SHP77 (cell line): ENCODE measurements at places on chromosomes 7 and 10.

GRCh38 chr7:84970670-84971069 lies 216.2 kb downstream of the SEMA3D start:
- no peak for DNase-seq

GRCh38 chr10:94075506-94075905 lies 81.8 kb downstream of the PLCE1 start:
- no peak for DNase-seq

- DNase-seq, result no peak
These were observed 74.9 kb downstream of the RSU1 start for GRCh38 chr10:16742165-16742960.

- DNase-seq, result no peak
These were observed 38.8 kb downstream of the PTN start for GRCh38 chr7:137304624-137305235.

DNA sequence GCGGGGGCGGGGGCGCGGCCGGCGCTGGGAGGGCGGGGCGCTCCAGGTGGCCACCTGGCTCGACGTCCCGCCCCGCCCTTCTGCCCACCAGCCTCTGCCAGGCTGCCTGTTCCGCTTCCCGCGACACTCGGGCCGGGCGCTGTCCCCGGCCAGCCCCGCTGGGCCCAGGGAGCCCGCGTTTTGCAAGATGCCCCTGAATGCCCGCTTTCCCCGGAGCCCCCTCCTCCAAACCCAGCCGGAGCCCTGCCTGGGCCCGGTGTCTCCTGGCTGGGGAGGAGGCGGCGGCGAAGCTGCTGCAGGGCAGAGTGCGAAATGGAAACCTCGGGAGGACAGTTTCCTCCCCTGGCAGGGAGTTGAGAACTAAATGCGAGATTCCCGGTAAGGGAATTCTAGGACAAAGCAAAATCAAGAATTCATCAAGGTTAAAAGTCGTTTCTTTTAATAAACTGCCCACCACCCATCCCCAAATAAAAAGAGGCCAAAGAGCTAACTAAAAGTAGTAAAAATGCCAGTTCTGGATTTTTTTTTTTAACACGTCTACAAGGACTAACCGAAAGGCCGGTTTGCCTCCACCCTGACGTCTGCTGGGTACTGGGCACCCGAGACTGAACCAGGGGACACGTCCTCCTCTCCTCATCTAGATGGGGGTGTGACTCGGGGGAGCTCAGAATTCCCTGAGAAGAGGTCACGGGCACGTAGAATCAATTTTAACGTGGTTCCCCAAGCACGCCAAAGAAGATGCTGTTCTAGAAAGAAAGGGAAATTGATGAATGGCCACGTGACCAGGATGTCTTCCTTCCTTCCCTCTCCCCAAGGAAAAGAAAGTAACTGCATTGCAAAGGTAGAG lies 200.4 kb upstream of the NFE2L3 start:
- peak; percentile 37 for DNase-seq

DNA sequence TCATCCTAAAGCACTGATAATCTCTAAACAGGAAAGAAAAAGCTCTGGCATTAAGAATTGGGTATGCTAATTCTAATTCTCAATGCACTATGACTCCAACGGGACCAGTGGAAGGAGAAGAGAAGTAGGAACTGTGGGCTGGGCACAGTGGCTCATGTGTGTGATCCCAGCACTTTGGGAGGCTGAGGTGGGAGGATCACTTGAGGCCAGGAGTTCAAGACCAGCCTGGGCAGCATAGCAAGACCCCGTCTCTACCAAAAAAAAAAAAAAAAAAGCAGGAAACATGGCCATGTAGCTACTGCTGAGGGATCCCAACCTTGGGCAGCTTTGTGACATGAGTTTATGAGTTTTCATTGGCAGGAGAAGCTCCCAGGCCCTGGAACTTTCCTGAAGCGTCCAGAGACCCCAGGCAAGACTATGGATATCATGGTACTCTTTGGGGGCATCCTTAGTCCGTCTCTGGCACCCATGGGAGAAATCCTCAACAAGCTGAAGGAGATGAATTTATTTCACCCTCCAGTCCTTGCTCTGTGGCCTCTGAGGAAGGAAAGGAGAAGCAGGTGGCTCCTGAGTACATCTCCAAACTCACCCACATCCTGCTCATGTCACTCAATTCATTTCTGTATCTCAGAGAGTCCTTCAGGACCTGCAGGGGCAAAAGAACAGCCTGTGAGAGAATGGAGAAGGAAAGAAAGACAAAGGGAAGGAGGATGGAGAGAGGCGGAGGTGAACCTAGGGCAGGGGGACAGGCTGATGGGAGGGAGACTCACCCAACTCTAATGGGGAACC lies 99.5 kb downstream of the SPDYE5 start:
- DNase-seq, result no peak

- DNase-seq, result no peak
These were observed 177.2 kb downstream of the RNF133 start for GRCh38 chr7:122521767-122522166.

DNA sequence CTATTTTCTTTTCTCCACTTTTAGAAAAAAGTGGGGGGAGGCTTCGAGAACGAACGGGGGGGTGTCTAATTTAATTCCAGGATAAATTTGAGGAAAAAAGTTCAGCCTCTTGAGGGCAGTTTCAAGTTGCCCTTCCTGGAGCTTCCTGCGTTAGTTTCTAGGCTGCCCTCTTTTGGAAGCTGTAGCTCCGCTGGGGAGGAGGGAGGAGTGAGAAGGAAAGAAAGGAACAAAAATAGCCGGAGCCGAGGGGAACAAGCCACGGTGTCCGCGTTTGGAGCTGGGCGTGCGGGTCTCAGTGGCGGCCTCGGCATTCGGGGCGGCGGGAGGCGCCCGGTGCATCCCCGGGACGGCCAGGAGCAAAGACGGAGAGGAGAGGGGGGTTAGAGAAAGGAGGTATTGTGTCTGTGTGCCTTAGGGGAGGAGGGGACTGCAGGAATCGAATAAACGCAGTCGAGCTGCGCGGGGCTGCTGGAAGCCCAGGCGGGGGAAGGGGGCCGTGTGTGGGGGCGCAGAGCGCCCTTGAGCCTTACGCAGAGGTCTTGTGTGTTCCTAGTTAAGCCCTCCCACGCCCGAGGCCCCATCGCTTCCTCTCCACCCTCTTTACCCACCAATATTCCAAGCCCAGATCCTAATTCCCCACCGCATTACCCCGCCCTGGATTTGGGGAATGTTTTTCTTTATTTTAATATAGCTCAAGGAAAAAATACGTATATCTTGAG lies 2.0 kb upstream of the TNRC18 start:
- DNase-seq, result peak; percentile 93

- no peak for DNase-seq
These were observed 166.9 kb upstream of the BMPER start for GRCh38 chr7:33738260-33738935.

DNA sequence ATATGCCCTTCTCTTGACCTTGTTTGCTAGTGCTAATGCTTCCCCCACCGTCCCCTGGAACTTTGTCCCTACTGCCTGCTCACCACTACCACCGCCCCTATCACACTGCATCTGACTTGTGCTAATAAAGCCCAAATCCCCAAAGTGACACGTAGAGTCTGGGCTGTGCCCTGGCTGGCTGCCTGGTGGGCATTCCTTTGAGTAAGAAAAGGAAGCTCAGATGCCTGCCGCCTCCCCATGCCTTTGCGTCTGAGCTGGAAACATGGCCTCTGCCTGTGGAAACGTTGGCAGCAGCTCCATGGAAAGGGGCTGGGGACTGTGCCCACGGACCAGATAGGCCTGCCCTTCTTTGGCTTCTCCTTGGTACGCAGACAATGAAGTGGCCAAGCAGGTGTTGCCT lies 138.3 kb downstream of the CYP26A1 start:
- no peak for DNase-seq

GRCh38 chr7:6157685-6158423 lies 114.6 kb downstream of the CYTH3 start:
- DNase-seq, result no peak

DNA sequence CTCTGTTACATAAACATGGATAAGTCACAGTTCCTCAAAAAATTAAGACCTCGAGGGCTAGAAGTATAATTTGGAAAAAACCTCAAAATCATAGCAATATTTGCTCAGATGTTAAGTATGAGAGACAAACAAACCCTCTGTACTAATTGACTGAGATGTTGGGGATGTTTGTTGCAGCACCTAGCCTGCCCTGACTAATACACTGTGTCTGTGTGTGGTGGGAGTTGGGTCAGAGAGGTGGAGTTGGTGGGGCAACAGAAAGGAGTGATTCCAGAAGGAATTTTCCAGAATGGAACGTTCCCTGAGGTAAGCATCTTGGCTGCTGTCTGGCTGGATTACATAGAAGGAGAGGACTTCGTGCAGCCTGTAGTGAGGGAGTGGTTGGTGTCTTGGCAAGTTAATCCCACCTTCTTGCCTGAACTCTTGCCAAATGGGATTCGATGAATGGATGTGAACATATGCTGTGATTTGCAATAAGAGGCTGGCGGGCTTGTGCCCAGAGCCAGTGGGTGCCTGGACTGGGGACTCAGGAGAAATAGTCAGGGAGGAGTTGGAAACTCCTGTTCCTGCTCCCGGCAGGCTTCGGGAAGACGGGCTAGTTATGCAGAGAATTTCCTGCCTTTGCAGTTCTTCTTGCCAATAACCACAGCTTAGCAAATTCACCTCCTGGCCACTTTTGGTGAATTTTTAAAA lies 9.3 kb upstream of the FAM180A start:
- DNase-seq, result no peak

DNA sequence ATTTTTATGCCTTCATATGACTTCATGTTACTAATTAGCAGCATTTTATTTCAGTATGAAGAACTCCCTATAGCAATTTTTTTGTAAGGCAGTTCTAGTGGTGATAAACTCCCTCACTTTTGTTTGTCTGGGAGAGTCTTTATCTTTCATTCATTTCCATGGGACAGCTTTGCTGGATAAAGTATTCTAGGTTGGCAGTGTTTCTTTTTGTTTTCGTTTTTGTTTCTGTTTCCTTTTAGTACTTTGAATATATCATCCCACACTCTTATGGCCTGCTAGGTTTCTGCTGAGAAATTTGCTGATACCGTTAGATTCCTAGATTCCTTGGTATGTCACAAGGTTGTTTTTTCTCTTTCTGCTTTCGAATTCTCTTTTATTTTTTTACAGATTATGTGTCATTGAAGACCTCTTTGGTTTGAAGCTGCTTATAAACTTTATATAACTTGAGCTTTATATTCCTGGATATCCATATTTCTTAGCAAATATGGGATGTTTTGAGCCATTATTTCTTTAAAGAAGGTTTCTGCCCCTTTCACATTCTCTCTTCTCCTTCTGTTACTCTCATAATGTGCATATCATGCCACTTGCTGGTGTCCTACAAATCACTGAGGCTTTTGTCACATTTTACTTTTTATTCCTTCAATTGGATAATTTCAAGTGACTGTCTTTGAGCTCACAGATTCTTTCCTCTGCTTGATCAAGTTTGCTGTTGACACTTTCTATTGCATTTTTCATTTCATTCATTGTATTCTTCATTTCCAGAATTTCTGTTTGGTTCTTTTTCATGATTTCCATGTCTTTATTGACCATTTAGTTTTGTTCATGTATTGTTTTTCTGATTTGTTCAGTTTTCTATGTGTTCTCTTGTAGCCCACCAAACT lies 28.9 kb upstream of the AHR start:
- no peak for DNase-seq

GRCh38 chr7:24902276-24902675 lies 77.7 kb downstream of the OSBPL3 start:
- DNase-seq, result no peak
